ENCODE measurements at places on chromosomes 16 and 17.

- DNase-seq = no peak
These were observed 24.1 kb upstream of the CDYL2 start for GRCh38 chr16:80828495-80828894.

DNA sequence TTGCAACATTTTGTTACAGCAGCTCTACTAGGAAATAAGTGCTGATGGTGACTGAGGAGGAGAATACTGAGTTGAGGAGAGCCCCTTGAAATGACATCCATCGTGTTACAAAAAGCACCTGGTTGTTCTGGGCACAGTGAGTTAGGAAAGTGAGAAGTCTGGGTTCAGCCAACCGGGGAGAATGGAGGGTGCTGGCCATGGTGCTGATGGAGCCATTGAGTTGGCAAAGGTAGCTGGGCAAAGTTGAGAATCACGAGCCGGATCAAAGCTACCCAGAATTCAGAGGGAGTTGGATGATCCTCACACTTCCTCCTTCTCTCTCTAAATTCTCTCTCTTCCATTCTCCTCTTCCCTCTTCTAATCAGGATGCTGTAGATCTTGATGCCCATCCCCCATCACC, 35.0 kb upstream of the ASIC2 start:
- no peak for DNase-seq

DNA sequence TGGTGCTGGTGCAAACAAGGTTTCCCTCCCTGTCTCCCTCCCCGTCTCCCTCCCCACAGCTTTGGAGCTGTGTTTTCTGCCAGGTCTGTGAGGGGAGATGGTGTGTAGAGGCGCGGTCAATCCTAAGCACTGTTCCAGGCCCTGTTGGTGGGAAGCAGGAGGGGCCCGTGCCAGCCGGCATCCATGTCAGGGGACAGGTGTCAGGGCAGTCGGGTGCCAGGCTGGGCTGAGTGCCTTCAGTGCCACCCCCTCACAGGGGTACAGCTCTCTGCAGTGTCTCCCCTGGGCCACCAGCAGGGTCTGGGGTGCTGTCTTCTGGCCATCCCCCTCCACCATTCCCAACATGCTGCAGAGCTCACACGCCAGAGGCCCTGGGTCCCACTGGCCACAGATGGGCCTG, 73.6 kb downstream of the KLHDC4 start:
- no peak for DNase-seq

DNA sequence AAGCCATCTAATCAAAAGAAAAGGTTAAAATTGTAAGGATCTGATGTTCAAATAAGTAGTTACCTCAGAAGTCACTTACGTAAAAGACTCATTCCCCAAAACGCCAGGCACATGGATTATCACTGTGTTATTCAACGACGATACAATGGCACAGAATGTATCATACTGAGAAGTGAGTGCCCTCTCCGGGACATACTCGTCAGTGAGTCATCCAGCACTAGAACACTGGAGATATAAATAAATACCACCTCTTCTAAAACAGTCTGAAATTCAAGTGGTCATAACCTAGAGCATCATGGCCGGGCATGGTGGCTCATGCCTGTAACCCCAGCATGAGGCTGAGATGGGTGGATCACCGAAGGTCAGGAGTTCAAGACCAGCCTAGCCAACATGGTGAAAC, 24.9 kb downstream of the USP31 start:
- no peak for DNase-seq

- DNase-seq = no peak
These were observed 201.7 kb upstream of the NLRP1 start for GRCh38 chr17:5785867-5786509.

DNA sequence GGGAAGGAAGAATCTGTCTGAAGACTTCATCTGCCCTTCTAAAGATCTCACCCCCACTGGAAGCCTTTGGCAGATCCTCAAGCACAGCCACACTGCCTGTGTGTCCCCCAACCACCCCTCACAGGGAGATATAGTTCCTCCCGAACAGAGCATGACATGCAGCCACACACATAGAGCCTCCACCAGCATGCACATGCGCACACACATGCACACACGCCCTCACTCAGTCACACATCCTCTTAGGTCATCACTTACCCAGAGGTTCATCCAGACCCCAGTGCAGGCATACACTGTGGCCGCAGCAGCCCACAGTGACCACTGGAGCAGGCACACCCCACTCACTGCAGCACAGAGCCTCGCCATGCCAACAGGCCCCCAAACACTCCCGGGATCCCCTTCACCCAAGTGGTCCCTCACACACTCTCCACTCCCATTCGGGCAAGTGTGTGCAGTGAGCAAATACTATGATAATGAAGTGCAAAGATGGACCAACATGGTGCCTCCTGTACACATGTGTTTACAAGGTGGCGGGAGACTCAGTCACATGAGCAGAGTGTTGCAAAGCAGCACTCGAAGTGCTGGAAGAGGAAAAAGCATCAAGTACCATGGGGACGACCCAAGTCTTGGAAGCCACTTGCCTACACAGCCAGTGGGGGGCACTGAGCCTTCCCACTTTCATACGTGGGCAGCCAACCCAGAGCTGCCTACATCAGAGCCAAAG, 17.0 kb upstream of the SP6 start:
- no peak for DNase-seq

GRCh38 chr16:30637944-30638343, 12.8 kb upstream of the PRR14 start:
- DNase-seq = no peak

DNA sequence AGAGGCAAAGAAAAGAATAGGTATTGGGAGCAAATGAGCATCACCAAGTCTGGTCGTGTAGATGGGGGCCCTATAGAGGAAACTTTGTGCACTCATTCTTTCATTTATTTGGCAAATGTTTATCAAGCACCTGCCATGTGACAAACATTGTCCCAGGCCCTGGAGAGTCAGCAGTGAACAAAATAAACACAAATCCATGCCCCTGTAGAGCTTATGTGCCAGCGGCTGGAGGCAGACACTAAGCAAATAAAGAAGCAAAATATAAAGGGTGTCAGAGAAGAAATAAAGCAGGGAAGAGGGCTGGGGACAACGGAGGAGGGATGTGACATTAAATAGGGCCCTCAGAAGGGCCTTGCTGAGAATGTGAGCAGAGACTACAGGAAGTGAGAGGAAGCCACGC, 45.5 kb downstream of the KATNIP start:
- DNase-seq = no peak

- no peak for DNase-seq
These were observed 18.0 kb upstream of the DBNDD1 start for GRCh38 chr16:90037276-90037675.

DNA sequence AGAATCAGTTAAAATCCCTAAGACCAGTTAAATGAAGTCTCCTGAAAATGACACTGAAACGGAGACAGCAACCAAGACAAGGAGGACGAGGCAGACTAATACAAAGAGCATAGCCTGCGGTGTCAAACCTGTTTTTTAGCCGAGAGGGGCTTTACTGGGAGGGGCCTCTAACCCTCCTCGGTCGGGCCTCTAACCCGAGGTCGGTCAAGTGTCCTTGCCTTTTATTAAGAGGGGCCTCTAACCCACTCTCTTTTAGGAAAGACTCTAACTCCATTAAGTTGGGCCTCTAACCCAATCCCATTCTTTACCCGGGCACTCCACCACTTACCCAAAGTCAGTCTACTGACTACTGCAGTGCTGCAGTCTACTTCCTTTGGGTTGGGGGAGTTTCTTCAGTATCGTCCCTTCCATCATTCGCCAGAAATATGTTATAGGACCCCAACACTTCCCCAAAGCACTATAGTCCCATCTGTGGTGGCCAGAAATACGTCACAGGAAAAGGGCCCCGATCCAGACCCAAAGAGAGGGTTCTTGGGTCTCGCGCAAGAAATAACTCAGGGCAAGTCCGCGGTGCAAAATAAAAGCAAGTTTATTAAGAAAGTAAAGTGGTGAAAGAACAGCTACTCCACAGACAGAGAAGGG, 39.2 kb upstream of the ARL4D start:
- no peak for DNase-seq

GRCh38 chr17:57541049-57541448, 204.1 kb downstream of the CCDC182 start:
- DNase-seq = no peak

GRCh38 chr16:57147381-57148221, 38.2 kb downstream of the PSME3IP1 start:
- DNase-seq = no peak

- DNase-seq = no peak
These were observed 921 bp downstream of the RND2 start for GRCh38 chr17:43025766-43026537.

GRCh38 chr17:74592087-74592990, at the start of gene CD300LD:
TSS of gene CD300LD (minus strand) at chr17:74592283. CDS start at chr17:74592202, 81 bp downstream.
- no peak for DNase-seq

GRCh38 chr16:28010671-28011070, 52.8 kb downstream of the GSG1L start:
- DNase-seq = no peak

GRCh38 chr17:83145831-83146230, 66.4 kb downstream of the METRNL start:
- DNase-seq = no peak

- DNase-seq = no peak
These were observed 46.9 kb downstream of the ZNF423 start for GRCh38 chr16:49809062-49809461.

- no peak for DNase-seq
These were observed 15.6 kb downstream of the DUSP14 start for GRCh38 chr17:37505333-37505732.

- no peak for DNase-seq
These were observed 78.5 kb downstream of the WNT3 start for GRCh38 chr17:46739982-46740381.

GRCh38 chr17:20174588-20175265, 165.6 kb downstream of the SPECC1 start:
- DNase-seq = no peak

DNA sequence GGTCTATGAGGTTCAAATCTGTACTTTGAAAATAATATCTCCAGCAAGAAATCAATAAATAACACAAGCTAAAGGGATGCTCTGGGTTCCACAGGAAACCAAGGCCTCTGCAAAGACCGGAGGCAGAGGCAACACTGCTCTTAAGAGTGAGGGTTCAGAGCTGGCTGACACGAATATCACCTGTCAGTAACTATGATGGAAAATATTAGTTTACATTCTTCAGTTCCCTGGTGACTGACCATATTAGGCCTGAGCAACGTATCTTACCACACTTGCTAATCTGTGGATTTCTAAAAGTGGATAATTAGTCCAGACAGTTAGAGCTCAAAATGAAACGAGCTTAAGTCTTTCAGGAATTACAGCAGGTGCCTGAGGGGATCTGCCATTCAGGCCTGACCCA, 459.3 kb downstream of the HS3ST3B1 start:
- no peak for DNase-seq

- no peak for DNase-seq
These were observed 6.0 kb downstream of the IL34 start for GRCh38 chr16:70652322-70652721.

DNA sequence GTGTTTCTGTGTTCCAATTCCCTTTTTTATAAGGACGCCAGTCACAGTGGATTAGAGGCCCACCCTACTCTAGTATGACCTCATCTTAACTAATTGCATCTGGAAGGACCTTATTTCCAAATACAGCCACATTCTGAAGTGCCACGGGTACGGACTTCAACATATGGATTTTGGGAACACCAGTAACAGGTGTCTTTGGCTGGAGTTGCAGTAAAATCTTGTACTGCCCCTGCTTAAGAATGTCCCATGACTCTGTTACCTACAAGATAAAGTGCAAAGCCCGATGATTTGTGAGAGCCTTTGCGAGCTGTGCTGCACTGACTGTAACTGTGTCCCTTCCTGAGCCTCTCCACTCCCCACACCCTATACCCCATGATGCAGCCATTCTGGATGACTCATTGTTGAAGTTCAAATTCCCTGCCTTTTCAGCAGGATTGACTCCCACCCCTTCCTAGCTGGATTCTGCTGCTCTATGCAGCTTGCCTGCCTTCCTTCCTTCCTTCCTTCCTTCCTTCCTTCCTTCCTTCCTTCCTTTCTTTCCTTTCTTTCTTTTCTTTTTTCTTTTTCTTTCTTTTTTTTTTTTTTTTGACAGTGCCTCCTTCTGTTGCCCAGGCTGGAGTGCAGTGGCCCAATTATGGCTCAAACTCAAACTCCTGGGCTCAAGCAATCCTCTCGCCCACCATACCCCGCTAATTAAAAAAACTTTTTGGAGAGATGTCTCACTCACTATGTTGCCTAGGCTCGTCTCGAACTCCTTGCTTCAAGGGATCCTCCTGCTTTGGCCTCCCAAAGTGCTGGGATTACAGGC, 2.1 kb downstream of the HCRT start:
- no peak for DNase-seq

GRCh38 chr17:74148446-74148845, 55.0 kb upstream of the RPL38 start:
- DNase-seq = no peak

- DNase-seq = peak; percentile 83
These were observed 399.7 kb downstream of the XYLT1 start for GRCh38 chr16:17070882-17071592.
